ENCODE measurements at places on chromosomes 11 and 22.
A peak's percentile ranks its signal among the peaks of the same experiment; 100 is the strongest.

DNA sequence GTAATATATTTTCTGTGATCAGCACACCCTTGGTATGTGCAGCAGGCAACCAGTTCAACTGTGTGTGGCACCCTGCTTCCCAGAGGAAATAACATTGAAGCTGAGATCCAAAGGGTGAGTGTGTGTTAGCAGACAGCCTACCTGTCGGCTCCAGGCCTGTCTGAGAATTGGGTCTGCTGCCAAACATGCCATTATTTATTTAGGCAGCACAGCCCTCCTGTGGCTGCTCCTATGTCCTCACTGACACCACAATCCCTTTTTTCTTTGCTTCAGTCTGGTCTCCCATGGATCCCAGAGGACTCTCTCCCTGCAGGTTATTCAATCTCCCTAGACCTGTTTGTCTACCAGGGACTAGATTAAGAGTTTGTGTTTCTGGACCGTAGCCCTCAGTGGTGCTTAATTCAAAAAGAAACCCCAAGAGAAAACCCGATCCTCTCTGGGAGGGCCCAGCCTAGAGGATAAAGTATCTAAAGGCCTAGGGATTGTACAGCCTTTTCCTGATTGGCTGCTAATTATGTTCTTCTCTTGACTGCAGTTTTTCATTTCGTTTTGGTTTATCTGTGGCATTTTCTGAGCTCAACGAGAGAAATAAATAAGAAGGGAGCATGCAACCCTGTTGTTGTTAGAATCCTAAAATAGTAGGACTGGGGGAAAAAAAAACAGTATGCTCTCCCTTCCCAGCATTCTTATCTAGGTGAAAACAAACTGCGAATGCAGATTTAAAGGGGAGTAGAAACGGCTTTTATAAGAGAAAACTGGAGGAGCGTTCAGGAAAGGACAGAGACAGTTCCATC, 24.1 kb downstream of the KCNE3 start:
- DNase-seq, result no peak

GRCh38 chr11:18731949-18732821, 6.2 kb upstream of the IGSF22 start:
- DNase-seq, result peak; percentile 60

DNA sequence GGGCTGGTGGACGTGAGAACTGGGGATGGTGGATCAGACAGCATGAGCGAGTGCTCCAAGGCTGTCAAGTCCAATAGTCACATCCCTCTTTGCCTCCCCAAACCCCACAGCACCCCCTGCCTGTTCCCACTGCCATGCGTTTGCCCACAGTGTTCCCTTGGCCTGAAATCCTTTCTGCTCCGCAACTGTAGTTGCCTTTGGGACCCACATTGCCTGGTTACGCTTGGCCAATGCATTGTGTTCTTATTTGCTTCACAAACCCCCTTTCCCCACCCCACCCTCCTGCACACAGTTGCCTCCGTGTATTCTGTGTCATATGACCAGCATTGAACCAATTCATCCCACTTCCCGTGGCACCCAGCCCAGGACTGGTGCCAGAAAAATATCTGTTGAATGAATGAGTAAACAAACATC, 2.1 kb upstream of the KIAA0930 start:
- peak; percentile 52 for DNase-seq

GRCh38 chr22:38728871-38729796, 23.4 kb downstream of the GTPBP1 start:
- DNase-seq, result no peak

- DNase-seq, result no peak
These were observed 3.9 kb downstream of the MUS81 start for GRCh38 chr11:65863889-65864705.

GRCh38 chr11:70633610-70634009, 235.3 kb downstream of the CTTN start:
- no peak for DNase-seq

DNA sequence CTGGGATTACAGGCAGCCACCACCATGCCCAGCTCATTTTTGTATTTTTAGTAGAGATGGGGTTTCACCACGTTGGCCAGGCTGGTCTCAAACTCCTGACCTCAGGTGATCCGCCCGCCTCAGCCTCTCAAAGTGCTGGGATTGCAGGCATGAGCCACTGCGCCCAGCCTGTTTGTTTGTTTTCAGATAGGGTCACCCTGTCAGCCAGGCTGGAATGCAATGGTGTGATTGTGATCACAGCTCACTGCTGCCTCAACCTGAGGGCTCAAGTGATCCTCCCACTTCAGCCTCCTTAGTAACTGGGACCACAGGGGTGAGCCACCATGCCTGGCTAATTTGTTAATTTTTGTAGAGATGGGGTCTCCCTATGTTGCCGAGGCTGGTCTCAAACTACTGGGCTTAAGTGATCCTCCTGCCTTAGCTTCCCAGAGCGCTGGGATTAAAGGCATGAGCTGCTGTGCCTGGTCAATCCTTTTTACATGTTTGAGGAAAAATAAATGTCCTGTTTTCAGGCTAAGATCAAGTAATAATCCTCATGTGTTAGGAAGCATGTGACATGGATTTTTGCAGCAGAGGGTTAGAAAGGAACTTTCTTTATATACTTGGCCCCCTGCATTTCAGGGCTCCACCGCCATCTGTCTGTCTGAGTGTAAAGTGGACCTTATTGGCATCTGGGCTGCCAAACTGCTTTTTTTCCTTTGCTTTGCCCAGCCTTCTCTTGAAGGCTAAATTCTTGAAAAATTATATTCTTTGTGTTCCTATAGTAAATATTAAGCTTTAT, 4.8 kb upstream of the SLC3A2 start:
- no peak for DNase-seq

DNA sequence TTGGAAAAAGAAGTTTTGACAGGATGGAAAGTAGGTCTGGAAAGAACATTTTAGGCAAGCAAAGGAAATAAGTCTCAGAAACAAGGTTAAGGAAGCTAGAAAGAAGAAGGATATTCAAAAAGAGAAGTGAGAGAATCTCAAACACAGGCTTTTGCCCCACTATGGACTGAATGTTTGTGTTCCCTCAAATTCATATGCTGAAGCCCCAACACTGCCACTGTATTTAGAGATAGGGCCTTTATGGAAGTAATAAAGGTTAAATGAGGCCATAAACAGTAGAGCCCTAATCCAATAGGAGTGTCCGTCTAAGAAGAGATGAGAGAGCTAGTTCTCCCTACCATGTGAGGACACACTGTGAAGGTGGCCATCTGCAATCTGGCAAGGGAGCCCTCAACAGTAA, 20.6 kb upstream of the RPS13 start:
- DNase-seq, result no peak

- DNase-seq, result no peak
These were observed 96.1 kb upstream of the AKIP1 start for GRCh38 chr11:8814923-8815240.

DNA sequence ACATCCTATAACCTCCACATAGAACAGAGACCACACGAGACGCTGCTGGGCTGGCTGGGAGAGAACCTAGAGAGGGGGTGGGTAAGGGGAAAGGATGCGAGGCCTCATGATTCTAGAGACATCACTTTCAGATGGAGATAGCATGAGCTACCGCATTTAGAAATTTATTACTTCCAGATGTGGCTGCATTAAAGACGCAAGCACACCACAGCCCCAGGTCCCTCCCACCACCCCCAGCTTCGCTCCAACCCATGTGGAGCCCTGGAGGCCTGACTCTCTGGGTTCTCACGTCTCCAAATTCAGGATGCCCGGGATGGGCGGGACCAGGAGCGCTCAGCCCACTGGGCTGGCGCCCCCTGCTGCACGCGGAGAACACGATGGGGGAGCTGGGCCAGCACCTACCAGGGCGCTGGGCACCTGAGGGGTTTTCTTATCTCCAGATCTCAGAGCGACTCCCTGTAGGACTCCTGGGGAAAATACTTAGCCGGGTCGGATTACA, 13.6 kb downstream of the MRPL21 start:
- DNase-seq, result no peak

- no peak for DNase-seq
These were observed 313.4 kb downstream of the DLG2 start for GRCh38 chr11:85313741-85314140.

DNA sequence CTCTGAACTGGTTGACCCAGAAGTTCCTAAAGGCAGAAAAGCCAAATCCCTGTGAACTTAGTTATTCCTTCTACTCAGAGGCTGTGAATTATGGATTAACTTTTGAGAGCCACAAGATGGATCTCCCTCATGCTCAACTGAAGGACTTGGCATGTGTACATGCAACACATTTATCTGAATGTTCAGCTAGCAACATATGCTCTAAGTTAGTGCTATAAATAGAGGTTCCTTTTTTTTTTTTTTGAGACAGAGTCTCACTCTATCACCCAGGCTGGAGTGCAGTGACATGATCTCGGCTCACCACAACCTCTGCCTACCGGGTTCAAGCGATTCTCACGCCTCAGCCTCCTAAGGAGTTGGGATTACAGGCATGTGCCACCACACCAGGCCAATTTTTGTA, 40.1 kb downstream of the EIF4ENIF1 start:
- no peak for DNase-seq

- no peak for DNase-seq
These were observed 32.3 kb downstream of the PISD start for GRCh38 chr22:31629741-31630184.

- DNase-seq, result no peak
These were observed 28.8 kb downstream of the TOM1 start for GRCh38 chr22:35328472-35328885.

GRCh38 chr11:47033439-47033838, 96.9 kb downstream of the CSTPP1 start:
- no peak for DNase-seq

GRCh38 chr22:43624144-43624998, 187.7 kb downstream of the EFCAB6 start:
- no peak for DNase-seq

- no peak for DNase-seq
These were observed 16.7 kb downstream of the ATG2A start for GRCh38 chr11:64900263-64900678.

- no peak for DNase-seq
These were observed 754.2 kb downstream of the FAM181B start for GRCh38 chr11:81979448-81979847.

Measured in hypothalamus (tissue), 51 donors.